B cell (primary cell): ENCODE measurements at places on chromosomes 1 and 21. TPM values are rescaled to one million over a fixed set of nuclear protein-coding genes. Genes with fewer than 3 reads are reported as not detected.

RAB7B gene
- not detected in 2 replicates for total RNA-seq

PTGFRN gene
- total RNA-seq = 0.10 and 0.17 TPM in 2 replicates

NBPF4 gene
- not detected in 2 replicates for total RNA-seq

TMOD4 gene
- total RNA-seq = 3.5 and 5.1 TPM in 2 replicates

LCE2A gene
- not detected in 2 replicates for total RNA-seq

GRCh38 chr1:96520579-96520947, 201.0 kb upstream of the PTBP2 start:
- no peak for DNase-seq

DNA sequence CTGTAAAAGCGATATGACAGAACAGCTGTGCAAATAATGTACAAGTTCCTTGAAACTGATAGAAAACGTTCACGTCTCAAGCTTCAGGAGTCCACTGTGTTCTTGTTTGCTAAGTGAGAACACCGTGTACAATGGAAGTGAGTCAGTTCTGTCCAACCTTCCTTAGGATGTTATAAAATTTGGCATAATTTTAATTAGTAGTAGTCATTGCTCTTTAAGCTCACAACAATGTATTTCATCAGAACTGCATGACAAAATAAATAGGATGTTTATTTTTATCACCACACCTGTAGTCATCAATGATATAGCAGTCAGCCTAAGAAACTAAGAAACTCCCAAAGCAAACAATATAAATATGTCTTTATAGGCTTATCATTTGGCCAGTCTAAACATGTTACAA, 53.0 kb downstream of the RGS2 start:
- DNase-seq = no peak

GRCh38 chr1:15352128-15352957, 57.3 kb upstream of the EFHD2 start:
- DNase-seq = no peak

DNA sequence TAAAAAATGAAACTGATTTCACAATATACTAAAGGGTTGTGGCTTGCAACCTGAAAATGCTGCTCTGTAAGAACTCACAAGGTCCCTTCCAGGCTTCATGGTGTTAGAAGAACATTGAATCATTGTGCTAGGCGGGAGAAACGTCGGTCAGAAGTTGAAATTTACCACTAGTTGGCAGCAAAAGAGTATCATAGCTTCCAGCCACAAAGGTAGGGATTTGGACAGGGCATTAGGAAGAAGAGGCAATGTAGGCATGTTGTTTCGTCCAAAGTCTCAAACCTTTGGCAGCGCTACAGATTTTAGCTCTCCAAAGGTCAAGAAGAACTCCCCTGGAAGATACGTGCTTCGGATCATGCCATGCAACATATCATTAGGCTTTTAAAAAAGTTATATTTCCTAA, 62.5 kb upstream of the ZP4 start:
- no peak for DNase-seq

DNA sequence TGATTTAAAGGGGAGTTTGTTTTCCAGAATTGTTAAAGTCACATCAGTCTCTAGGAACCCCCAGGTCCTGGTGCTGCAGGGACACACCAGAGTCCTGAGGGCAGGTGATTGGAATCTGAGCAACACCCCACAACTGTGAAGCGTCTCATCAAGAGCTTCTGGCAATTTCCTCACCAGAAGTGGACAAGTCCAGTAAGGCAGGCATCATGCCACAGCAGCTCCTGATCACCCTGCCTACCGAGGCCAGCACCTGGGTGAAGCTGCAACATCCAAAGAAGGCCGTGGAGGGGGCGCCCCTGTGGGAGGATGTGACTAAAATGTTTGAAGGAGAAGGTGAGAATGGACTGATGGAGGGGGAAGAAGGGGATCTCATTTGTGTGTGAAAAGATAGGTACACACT, 2.1 kb downstream of the ZFP69 start:
- DNase-seq = no peak

DNA sequence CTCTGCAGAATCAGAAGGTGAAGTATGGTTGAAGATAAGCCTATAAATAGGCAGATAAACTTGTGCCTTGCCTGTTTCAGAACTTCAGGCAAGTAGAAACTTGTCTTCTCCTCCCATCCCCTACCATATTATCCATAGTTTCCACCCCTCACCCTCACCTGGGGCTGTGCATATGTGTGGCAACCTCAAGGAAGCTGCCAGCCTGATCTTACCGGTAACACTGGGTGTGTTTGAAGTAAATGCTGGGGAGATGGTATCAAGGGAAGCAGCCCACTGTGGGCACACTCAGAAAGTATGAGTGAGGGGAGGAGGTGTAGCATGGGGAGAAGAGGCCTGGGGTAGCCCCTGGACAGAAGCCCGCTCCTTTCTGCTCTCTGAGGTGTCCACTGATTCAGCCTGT, 14.5 kb downstream of the VANGL2 start:
- DNase-seq = no peak

GRCh38 chr1:205672970-205673369, 7.3 kb downstream of the SLC45A3 start:
- no peak for DNase-seq

DNA sequence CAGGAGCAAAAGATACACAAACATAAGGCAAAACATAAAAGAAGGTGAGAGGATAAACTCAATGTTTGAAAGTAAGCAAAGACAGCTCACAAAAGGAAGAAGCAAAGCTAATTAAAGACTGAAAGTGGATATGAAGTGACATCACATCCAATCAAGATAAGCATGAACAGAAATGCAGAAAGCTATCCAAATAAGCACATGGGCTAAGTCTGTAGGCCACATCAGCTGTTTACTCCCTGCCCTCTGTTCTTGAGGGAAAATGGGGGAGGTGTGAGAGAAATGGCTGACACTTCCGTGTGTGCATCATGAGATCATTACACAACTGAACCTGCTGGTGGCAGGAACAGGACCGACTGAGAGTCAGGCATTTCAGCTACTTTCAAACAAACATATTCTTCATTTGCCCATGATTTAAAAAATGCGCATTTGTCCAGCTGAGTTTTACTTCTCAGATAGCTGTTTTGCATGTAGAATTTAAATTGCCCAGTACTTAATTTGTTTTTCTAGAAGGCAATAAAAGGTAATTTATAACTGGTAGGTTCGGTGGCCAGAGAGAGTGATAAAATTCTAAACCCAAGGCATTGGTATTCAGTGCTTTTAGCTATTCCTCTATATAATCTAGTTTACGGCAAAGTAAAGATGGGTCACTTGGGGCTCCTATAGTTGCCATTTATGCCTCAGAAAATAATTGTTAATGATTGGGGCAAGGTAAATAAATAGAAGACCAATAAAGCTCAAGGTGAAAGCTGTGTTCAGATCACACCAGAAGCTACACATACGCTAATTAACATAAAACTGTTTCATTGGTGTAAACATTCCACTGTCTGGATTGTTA, 27.2 kb upstream of the MAN1A2 start:
- DNase-seq = peak; percentile 31

DNA sequence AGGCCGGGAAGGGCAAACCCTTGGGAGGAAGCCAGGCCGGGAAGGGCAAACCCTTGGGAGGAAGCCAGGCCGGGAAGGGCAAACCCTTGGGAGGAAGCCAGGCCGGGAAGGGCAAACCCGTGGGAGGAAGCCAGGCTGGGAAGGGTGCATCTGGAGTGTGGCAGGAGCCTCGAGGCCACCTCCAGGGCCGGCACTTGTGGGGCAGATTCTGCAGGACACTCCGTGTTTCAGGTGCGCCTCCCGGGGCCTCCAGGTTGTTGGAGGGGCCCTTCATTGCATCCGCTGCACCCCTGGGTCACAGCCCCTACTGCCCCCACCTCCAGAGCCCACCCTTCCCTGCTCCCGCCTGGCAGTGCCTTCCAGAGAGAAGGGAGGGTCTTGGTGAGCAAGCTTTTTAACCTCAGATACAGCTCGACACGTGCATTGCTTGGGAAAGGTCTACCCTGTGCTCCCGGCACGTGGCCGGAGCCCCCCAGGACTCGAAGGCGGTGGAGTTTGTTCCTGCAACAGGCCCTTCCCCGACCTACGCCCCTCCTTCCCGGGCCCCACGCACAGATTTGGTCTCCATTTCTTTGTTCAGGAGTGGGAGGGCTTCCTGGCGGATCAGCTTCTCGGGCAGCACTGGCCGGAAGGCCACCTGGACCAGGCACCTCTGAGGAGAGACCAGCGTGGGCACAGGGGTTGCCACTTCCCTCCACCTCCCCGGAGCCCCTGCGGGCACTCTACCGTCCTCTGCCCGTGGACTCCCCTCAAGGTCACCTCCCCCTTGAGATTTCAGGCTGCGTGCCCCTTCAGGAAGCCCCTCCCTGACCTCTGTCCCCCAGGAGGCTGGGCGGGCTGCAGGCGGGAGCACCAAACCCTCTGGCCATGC, 9.4 kb upstream of the TMEM52 start:
- peak; percentile 9 for DNase-seq

GRCh38 chr1:209041927-209042326, 541.6 kb upstream of the CAMK1G start:
- DNase-seq = no peak

DNA sequence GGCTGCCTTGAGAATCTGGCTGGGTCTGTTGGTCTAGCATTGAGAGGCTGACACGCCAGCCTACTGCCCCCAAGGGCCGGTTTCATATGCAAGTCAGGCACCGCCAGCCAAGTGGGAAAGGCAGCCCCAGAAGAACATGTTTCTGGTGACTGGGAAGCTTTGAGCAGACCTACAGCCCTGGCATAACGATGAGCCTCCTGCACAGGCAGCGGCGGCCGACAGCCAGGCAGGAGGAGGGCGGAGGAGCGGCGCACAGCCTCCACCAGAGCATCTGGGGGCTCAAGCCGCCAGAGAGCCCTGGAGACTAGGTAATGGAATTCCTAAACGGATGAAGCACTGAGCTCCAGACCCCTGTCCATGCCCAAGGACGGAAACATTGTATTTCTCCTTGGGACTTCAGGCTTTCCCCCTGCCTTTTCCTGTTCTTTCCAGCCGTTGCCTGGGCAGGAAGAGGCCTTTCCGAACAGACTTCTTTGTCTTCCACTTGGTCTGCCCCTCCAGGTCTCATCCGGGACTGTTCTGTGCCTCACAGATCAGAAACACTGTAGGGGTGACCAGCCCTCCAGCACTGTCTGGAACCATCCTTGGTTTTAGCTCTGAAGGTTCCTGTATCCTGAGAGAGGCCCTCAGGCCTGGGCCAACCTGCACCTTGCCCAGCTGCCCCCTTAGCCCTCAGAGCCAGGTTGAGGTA, 59.5 kb downstream of the IRF2BP2 start:
- DNase-seq = no peak

- DNase-seq = no peak
These were observed 673.7 kb upstream of the BRINP3 start for GRCh38 chr1:191151321-191151807.

DNA sequence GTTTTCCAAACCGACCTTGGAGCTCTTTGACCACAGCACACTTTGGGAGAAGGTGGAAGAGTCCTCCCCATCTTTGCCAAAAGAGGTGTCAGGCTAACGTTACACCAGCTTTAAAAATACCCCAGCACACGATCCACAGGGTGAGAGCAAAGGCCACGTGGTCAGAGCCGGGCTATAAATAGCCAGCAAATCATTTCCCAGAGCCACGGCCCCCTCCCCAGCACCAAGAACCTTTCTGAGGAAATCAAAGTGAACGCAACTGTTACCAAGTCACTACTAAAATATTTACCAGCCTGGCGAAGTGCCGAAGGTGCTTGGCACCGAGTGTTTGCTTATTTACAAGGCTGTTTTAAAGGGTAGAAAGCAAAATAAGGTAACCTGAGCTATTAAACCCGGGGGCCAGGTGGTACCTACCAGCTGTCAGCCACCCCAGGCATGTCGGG, 72.4 kb downstream of the CASZ1 start:
- no peak for DNase-seq

DNA sequence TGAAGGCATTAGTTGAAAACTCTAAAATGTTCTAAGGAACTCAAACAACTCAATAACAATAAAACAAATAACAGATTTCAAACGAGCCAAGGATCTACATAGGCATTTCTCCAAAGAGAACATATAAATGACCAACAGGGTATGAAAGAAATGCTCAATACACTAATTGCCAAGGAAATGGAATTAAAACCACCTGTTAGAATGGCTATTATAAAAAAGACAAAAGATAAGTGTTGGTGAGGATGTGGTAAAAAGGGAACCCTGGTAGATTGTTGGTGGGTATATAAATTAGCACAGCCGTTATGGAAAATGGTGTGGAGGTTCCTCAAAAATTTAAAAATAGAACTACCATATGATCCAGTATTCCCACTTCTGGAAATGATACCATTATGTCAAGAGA, 9.1 kb upstream of the VAV3 start:
- DNase-seq = no peak

DNA sequence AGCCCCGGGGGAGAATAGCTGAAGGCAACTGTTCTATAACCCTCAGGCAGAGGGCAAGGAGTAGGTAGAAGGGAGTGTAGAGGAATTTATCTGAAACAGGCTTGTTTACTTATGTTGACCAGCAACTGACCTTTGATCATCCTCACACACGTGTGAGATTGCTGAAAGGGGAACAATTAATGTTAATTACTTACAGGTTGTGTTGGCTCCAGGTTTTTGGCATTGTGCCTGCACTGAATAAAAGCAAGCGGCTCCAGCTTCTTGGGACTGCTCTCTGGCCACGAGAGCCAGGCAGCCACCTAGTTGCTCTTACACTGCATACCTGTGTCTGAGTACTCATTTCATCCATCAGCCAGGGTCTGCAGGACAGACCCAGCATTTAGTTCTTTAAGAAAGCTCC, 41.3 kb upstream of the ARHGEF10L start:
- no peak for DNase-seq

DNA sequence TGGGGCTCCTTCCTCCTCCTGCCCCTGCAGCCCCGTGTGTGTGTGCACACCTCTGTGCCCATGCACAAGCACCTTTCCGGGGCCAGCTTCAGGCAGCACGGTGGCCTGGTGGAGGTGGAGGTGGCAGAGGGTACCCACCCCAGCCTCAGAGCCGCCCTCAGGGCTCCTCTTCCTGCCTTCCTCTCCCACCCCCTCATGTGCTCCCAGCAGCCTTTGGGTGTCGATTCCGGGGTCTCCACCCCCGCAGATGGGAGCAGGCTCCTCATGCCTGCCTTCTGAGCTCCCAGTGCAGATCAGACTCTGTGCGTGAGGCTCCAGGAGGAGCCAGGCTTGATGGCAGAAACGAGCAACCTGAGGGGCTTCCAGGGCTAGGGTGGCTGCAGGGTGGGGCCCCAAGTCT, 29.2 kb upstream of the PLCH2 start:
- no peak for DNase-seq

DNA sequence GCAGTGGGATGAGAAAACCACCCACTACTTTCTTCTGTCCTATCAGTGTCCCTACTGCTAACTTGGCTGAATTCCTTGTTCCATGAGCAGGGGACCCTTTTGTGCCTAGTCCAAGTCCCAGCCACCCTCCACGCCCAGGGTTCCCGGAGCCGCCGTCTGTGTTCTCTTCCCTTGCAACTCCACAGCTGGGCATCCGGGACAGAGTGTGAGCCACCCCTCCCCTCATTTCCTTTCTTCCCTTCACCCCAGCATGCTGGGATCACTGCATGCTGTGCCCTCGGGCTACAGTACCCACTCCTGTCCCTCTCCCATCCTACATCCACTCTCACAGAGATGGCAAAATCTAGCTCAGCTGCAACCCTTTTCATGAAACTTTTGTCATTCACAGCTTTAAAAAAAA, 44.5 kb downstream of the PGBD5 start:
- no peak for DNase-seq

GRCh38 chr1:227774821-227775661, 39.8 kb downstream of the SNAP47 start:
- no peak for DNase-seq
